ENCODE measurements at places on chromosomes 7 and 10.

DNA sequence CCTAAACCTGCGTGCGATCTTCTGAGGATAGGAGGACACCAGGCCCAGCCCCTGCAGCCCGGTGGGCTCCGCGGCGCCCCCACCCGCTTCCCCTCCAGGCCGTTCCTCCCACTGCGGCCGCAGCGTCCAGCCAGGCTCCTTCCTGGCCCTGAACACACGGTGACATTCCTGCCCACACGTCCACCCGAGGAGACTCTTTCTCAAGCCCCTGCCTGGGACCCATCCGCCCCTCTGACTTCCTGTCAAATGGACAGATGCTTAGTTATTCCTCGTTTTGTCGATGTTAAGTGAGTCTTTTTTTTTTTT, 32.4 kb upstream of the RNF32 start:
- no peak for DNase-seq

DNA sequence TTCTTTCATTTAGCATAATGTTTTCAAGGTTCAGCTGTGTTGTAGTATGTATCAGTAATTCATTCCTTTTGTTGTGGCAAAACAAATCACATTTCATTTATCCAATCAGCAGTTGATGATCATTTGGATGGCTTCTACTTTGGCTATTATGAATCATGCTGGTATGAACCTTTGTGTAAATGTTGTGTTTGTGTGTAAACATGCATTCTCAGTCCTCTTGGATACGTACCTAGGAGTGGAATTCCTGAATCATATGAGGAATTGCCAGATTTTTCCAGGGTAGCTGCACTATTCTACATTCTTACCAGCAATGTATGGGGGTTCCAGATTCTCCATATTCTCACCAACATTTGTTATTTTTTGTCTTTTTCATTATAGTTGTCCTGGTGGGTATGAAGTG, 578.5 kb upstream of the MKI67 start:
- no peak for DNase-seq

DNA sequence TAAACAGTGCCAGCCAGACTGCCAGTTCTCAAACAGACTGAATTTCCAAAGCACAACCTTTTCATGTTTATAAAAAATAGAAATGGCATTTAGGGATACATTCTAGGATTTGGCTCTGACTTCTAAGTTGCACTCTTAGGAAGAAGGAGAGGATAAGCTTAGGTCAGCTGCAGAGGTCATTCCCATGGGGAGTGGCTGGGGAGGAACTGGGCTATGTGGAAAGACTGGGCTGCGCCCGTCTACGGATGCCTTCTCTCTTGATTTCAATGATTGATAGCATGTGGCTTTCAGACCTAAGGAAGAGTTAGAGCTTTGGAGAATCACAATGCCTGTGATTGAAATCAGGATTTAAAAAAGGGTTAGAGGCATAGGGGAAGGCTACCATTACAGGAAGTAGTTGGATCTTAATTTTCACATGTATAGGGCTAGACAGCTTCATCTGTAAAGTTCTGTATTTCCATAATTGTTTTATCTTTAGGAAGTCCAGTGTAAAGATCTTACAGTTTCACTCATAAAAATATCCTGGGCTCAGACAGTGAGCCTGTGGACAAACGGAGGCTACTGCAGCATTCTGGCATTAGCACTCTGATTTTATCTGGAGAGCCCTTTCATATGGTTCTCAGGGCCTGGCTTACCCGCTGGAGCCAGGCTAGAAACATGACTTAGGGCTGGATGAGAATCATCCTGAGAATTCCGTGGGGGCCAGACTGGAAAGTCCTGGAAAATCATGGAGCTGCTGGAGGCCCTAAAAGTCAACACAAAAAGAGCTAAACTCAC, 29.5 kb downstream of the NUDT5 start:
- no peak for DNase-seq

GRCh38 chr7:47142169-47142866, 439.6 kb downstream of the TNS3 start:
- no peak for DNase-seq

GRCh38 chr7:131895541-131896164, 339.2 kb upstream of the PODXL start:
- no peak for DNase-seq

- DNase-seq, result no peak
Measured at GRCh38 chr7:77157446-77157845, 35.0 kb downstream of the CCDC146 start.

GRCh38 chr7:56099653-56100052, 6.6 kb downstream of the CHCHD2 start:
- DNase-seq, result no peak

DNA sequence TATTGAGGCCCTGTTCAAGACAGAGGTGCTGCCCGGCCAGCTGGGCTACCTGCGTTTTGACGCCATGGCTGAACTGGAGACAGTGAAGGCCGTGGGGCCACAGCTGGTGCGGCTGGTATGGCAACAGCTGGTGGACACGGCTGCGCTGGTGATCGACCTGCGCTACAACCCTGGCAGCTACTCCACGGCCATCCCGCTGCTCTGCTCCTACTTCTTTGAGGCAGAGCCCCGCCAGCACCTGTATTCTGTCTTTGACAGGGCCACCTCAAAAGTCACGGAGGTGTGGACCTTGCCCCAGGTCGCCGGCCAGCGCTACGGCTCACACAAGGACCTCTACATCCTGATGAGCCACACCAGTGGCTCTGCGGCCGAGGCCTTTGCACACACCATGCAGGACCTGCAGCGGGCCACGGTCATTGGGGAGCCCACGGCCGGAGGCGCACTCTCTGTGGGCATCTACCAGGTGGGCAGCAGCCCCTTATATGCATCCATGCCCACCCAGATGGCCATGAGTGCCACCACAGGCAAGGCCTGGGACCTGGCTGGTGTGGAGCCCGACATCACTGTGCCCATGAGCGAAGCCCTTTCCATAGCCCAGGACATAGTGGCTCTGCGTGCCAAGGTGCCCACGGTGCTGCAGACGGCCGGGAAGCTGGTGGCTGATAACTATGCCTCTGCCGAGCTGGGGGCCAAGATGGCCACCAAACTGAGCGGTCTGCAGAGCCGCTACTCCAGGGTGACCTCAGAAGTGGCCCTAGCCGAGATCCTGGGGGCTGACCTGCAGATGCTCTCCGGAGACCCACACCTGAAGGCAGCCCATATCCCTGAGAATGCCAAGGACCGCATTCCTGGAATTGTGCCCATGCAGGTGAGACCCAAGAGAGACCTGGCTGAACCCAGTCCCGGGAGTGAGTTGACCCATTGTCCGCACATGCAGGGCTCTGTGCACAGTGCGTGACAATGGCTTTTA, 2.8 kb downstream of the RBP3 start:
- no peak for DNase-seq

DNA sequence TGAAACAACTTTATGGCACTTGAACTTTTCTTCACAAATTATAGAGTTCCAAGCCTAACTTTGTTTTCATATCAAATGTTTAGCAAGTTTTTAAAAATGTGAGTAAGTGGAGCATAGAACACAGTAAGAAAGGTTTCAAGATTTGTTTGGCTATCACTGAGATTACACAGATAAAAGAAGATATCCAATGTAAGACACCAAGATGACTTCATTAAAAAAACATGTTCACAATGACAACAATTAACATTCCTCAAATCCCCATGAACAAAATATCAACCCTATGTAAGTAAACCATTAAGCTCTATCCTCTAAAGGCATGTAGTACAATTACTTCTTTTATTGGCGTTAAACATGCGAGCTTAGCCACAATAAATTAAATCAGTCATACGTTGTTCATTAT, 129.7 kb downstream of the RELN start:
- DNase-seq, result no peak
